ENCODE measurements at places on chromosomes 5 and 9.

- no peak for DNase-seq
Measured at GRCh38 chr5:160450164-160450932, 28.7 kb downstream of the PTTG1 start.

GRCh38 chr9:74303945-74304344, 193.2 kb upstream of the RORB start:
- DNase-seq = no peak

GRCh38 chr5:10479154-10479721, 37.6 kb downstream of the ROPN1L start:
- DNase-seq = no peak

GRCh38 chr5:153520952-153521351, 30.5 kb downstream of the GRIA1 start:
- no peak for DNase-seq

- no peak for DNase-seq
Measured at GRCh38 chr9:69604568-69605219, 67.5 kb downstream of the APBA1 start.

- no peak for DNase-seq
Measured at GRCh38 chr9:37498457-37498856, 12.7 kb downstream of the POLR1E start.

DNA sequence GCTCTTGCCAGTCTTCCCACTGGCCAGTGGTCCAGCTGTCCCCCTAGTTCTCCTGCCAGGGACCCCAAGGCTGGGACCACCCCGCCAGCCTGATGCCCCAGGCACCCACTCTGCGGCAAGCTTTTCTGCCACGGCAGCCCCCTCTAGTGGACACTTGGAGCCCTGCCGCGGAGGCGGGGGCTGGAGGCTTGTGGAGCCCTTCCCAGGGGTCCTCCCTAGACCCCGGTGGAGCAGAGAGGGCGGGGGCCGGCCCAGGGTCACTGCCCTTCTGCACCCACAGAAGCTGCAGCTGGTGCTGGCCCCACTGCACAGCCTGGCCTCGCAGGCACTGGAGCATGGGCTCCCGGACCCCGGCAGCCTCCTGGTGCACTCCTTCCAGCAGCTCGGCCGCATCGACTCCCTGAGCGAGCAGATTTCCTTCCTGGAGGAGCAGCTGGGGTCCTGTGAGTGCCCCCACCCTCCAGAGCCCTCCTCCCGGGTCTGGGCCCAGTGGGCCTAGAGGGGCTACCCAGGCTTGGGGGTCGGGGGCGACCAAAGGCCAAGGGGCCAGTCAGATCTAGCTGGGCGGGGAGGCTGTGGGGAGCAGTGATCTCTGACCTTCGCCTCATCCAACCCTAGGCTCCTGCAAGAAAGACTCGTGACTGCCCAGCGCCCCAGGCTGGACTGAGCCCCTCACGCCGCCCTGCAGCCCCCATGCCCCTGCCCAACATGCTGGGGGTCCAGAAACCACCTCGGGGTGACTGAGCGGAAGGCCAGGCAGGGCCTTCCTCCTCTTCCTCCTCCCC, 9.1 kb downstream of the EGFL7 start:
- DNase-seq = peak; percentile 93

GRCh38 chr9:114258866-114259797, 63.8 kb upstream of the ORM1 start:
- DNase-seq = no peak

- no peak for DNase-seq
Measured at GRCh38 chr5:146082798-146083197, 22.6 kb downstream of the PLAC8L1 start.
